DMS 273 treated with DMSO at 0.1 percent for 48 hours (cell line): ENCODE measurements at places on chromosomes 2 and 18.
A peak's percentile ranks its signal among the peaks of the same experiment; 100 is the strongest.

- DNase-seq: no peak
These were observed 140.1 kb upstream of the AQP4 start for GRCh38 chr18:27005589-27005988.

- no peak for DNase-seq
These were observed 13.3 kb downstream of the SERTAD2 start for GRCh38 chr2:64640153-64641044.

DNA sequence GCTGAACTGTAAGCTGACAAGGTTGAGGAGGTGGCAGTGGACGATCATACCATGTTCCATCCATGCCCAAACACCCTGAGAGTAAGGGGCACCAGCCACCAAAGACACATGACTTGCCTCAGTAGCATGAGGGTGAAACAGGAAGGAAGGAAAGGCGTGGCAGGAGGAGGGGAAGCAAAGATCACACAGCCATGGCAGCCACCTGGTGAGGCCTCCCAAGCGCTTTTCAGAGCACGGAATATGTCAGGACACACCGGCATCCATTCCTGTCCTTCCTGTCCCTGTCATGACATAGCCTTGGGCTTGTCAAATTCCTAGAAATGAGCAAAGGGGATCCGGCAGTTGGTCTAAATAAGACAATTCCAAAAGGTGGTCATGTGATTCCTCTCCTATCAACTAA lies 118.7 kb downstream of the MYO5B start:
- DNase-seq: no peak

DNA sequence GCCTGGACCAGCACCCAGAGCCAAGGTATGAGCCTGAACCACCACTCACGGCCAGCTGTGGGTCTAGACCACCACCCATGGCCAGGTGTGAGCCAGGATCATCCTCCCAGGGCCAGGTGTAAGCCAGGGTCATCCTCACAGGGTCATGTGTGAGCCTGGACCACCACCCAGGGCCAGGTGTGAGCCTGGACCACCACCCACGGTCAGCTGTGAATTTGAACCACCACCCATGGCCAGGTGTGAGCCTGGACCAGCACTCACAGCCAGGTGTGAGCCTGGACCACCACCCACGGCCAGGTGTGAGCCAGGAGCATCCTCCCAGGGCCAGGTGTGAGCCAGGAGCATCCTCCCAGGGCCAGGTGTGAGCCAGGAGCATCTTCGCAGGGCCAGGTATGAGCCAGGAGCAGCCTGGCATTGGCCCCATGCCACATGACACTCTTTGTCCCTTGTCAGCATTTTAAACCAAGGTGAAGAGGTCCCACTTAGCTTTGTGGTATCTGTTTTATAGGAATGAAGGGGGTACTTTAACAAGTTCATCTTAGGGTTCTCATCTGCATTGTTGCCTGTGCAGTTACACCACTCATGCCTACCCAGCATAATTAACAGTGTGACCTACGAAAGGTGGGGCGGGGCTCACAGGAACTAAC lies 71.2 kb downstream of the AGAP1 start:
- no peak for DNase-seq

GRCh38 chr18:70207181-70207580 lies 1.7 kb upstream of the RTTN start:
- DNase-seq: no peak

GRCh38 chr2:203678971-203679370 lies 27.5 kb upstream of the CD28 start:
- no peak for DNase-seq

GRCh38 chr2:9364791-9365497 lies 58.4 kb downstream of the ITGB1BP1 start:
- DNase-seq: no peak

DNA sequence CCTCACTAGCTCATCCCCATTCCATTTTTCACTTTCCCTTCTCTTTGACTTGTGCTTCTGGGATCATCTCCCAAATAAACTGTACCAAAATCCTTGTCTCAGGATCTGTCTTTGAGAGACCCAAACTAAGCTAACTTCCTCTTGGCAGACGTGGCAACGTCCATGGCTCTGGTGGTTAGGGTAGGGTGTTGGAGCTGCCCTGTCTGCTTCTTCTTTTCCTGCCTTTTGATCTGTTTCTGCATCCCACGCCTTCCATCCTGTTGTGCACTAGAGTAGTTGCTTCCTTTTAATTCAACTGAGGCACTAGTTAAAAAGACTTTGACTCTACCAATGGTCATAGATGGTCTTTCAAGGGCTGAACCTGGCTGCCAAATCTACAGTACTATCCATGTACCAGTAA lies 5.5 kb upstream of the MAP4K4 start:
- DNase-seq: no peak

- no peak for DNase-seq
These were observed 113.2 kb upstream of the ALPP start for GRCh38 chr2:232265329-232265728.

GRCh38 chr2:31248139-31248538 lies 14.2 kb downstream of the EHD3 start:
- DNase-seq: no peak

DNA sequence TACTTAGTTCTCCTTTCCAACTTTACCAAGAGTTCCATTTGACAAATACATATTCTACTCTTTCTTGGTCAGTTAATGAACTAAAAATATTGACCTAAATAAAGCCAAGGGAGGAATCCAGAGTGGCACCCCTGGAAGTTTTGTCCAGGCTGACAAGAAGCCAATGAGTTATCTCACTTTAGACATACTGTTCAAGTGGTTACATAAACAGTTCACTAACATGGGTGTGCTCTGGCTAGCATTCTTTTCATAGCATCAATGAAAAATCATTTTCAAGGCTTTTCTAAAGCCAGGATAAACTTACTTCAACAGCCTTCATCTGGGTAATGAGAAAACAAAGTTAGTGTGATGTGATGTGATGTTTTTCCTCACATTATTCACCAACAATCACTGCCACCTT lies 649.4 kb downstream of the TDRD15 start:
- no peak for DNase-seq

- DNase-seq: no peak
These were observed 122.5 kb downstream of the ICOS start for GRCh38 chr2:204059016-204059415.

GRCh38 chr2:111168528-111169239 lies 48.0 kb downstream of the BCL2L11 start:
- no peak for DNase-seq

- DNase-seq: no peak
These were observed 9.2 kb upstream of the MAP4K4 start for GRCh38 chr2:101688261-101688660.

GRCh38 chr2:129759472-129760010 lies 219.9 kb upstream of the RAB6C start:
- no peak for DNase-seq

- no peak for DNase-seq
These were observed 235.6 kb upstream of the MYT1L start for GRCh38 chr2:2566396-2567323.

- DNase-seq: peak; percentile 76
These were observed 16.8 kb upstream of the HES6 start for GRCh38 chr2:238256594-238257104.

DNA sequence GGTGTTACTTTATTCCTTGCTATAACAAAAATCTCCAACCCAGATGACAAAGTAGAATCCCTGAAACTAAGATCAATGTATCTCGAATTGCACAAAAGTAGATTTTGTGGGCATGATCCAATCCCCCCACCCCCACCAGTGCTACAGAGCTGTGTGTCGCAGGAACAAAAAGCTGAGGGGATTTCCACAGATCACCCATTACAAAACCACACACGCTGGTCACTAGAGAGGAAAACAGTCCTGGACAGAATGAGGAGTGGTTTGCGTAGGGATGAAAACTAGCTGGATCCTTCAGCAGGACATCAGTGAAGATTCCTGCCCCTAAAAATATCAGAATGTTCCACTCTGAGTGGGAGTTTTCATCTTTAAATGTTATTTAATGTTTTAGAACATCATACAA lies 165.3 kb upstream of the STK17B start:
- DNase-seq: no peak

GRCh38 chr2:188765522-188766470 lies 208.4 kb upstream of the COL3A1 start:
- DNase-seq: peak; percentile 6

- DNase-seq: no peak
These were observed 44.1 kb downstream of the GORASP2 start for GRCh38 chr2:170973225-170973491.

DNA sequence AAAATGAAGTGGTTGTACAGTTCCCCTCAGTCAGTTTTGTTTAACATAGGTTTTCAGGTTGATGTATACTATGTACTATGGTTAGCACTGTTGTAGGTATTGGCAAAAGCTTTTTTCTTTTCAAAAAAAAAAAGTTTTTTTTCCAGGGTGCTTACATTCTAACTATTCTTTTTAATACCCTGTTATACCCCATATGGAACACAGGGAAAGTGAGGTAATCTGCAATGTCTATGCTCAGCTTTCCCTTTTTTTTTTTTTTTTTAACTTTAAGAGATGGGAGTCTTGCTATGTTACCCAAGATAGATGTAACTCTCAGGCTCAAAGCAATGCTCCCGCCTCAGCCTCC lies 590 bp upstream of the CCDC138 start:
- no peak for DNase-seq

GRCh38 chr2:165560377-165560988 lies 91.0 kb downstream of the CSRNP3 start:
- DNase-seq: no peak

- DNase-seq: no peak
These were observed 2.4 kb downstream of the AGAP1 start for GRCh38 chr2:235496239-235496621.

DNA sequence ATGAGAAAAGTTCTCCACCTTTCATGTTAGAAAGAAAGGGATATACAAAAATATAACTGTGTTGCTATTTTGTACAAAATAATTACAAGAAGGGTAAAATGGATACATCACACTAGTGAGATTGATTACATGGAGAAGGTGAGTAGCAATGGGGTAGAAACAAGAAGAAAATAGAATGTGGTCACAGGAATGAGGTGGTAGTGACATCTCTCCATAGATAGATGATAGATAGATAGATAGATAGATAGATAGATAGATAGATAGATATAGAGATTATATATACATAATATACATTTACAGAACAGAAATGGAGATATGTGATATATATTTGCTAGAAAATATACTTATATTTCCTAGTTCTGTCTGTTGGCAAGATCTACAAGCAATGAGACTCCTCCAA lies 95.3 kb upstream of the RGPD4 start:
- DNase-seq: no peak

DNA sequence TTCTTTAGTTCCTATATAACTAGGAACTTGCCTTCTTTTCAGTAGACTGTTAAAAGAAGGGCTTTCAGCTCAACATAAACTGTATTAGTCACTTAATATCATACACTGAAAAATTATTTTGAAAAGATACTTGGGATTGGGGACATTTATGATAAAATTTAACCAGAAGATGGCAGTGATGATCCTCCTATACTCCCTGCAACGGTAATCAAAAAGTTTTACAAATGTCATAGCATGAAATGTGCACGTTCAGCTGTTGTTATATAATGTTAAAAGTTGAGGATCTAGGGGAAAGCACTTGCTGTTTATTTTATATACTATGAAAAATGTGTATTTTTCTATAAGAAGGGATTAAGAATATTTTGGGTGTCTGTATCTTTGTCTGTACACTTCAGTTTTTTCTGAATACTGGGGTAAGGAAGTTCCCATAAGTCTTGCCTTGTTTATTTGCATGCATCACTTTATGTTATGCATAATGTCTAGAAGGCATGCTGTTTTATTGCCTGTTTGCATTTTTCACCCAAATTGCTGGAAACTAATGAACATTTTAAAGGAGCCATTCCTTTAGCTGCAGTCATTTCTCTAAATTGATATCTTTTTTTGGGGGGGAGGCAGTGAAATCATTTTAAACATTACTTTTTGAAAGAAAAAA lies 19.0 kb downstream of the DYNC1I2 start:
- DNase-seq: no peak

- no peak for DNase-seq
These were observed 73.8 kb downstream of the RIF1 start for GRCh38 chr2:151483546-151483945.

GRCh38 chr18:63157293-63158011 lies 162.1 kb downstream of the BCL2 start:
- no peak for DNase-seq

- DNase-seq: no peak
These were observed 536.7 kb upstream of the TNP1 start for GRCh38 chr2:217396586-217396985.

- no peak for DNase-seq
These were observed 39.2 kb downstream of the SCN1A start for GRCh38 chr2:166088634-166089033.

GRCh38 chr2:238593236-238593635 lies 166.5 kb downstream of the ASB1 start:
- no peak for DNase-seq

DNA sequence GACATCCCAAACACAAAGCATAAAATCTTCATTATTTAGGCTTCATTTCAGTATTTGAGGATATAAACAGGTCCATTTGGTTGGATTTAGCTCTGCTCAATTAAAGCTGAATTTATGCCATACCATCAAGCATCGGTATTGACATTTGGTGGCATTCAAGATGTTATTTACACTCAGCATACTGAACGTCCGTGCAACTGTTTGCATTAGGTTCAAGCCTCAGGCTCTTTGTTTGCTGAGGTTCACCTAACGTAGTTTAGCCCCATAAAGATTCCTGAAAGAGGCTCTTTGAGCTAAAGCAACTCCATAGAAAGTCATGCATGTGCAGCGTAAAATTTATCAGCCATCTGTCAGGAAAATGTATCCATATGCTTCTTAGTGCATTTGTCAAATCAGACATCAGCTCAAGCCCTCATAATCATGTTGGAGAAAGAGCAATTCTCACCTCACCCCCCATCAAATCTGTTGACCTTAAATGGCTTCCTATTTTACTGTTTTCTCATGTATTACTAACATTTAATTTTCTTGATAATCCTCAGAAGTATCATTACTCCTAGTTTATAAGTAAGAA lies 366.9 kb downstream of the EPHA4 start:
- peak; percentile 98 for DNase-seq

DNA sequence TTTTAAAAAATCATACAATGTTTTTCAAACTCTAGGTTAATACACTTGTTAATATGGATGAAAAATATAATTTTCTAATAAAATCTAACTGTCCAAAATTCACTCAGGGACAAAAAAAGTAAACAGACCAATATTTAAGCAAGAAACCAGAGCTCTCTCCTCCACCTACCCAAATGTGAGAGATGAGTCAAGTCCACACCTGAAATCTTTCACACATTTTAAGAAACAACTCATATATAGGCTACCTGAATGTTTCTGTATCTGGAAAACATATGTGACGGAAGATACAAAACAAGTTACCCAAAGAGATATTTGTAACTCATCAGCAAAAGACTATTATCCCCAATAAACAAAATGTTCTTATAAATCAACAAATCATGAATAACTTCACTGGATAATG lies 20.2 kb downstream of the ZNF516 start:
- no peak for DNase-seq

- DNase-seq: no peak
These were observed 29.3 kb upstream of the MMADHC start for GRCh38 chr2:149616681-149617456.

GRCh38 chr2:217530392-217531090 lies 472.3 kb downstream of the TNS1 start:
- no peak for DNase-seq
